8988T (cell line): ENCODE measurements at places on chromosomes 7 and 10.

GRCh38 chr7:36287371-36288241 is 102.1 kb upstream of the ANLN start:
- no peak for DNase-seq

- DNase-seq: no peak
Measured at GRCh38 chr7:106598663-106599342, 62.2 kb downstream of the CCDC71L start.

DNA sequence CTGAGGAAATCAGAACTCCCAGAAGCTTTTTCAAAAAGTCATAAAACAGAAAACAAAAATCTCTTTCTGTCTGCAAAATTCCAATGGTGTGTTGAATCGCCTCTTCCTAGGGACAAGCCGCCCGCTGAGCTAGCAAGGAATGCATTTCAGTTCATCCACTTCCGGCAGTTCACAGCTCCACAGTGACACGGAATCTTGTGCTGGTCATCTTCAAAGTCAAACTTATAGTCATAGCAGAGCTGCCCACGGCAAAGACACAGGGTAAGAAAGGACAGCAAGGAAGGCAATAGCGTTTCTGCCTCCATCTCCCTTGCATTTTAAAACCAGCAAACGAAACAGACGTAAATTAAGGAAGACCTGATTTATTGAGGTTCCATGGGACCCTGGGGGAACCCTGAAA is 111.2 kb downstream of the GALNT11 start:
- DNase-seq: no peak

GRCh38 chr7:141161550-141162535 is 88.0 kb downstream of the TMEM178B start:
- DNase-seq: no peak

- DNase-seq: no peak
Measured at GRCh38 chr10:124728071-124728829, 15.9 kb downstream of the FAM53B start.

DNA sequence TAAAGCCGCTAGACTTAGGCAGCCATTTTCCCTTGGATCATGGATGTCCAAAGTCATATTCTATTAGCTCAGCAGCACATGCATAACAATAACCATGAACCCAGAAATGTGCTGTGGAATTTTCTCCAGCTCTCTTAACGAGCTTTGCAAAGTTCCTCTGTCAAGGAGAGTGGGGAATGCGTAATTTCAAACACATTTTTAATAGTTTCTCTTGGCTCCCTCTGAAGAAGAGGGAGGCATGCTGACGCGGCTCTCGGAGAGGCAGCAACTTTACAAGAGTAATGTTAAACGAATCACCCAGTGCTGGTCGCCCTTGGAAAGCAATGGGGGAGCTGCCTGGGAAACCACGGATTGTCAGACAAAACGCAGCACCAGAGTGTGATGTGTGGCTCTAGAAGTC is 114.8 kb downstream of the RAB18 start:
- DNase-seq: no peak
